Stimulated activated CD4-positive, alpha-beta T cell treated with anti-CD3 and anti-CD28 coated beads, Interleukin-2, amount 100 ng/mL, for 24 hours (primary cell): ENCODE measurements at places on chromosomes 1 and 21.

- DNase-seq: no peak
Measured at GRCh38 chr1:210447456-210448057, 118.9 kb downstream of the HHAT start.

GRCh38 chr1:149887456-149888246 lies 11.7 kb upstream of the BOLA1 start:
- peak; percentile 71 for DNase-seq

- DNase-seq: no peak
Measured at GRCh38 chr1:166193057-166193698, 26.4 kb upstream of the FAM78B start.

GRCh38 chr1:17875171-17875881 lies 120.2 kb downstream of the ACTL8 start:
- DNase-seq: no peak

DNA sequence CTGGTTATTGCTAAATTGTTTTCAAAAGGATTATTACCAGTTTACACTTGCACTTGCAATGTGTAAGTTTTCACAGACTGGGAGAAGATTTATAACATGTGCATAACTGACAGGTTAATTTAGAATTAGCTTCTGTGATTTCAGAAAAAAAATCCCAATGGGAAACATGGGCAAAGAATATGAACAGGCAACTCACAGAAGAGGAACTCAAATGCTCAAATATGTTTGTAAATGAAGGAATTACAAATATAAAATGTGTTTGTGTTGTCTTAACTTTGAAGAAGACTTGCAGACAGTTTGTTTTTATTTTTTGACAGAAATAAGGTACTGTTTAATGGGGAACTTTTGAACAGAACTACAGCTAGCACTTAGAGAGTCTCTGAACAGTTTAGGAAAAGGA lies 8.4 kb downstream of the TSEN15 start:
- no peak for DNase-seq

DNA sequence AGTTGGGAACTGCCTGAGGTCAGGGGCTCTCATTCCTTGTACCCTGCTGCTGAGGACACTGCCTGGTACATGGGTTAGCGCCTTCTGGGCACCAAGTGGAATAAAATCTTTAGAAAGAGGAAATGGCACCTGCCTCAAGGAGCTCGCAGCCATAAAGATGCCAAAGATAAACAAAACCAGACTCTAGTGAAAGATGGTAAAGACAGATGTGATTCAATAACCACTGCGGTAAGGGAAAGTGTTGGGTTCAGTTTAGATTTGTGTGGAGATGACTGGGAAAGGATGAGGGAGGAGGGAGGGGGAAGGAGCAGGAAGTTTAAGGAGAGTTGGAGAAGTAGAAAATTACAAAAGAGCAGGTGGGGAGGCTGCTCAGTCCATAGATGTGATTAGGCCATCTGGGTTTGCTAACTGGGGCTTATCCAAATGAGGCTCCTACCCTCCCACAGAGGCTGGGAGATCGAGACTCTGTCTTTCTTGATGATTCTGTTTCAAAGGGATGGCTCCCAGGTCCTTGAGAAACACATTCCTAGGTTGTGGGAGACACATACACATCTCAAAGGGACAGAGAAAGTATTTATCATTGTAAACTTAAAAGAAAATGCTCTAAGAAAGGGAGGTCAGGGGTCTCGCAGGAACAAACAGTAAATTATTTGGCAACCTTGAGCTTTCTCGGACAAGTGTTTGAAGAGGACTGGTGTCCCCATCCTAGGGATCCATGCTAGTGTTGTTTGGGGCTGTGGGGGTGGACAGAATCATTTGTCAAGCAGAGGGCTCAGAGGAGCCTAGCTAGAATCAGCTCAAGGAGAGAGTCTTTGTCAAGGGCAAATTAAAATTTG lies 65.7 kb upstream of the MORC3 start:
- DNase-seq: no peak

DNA sequence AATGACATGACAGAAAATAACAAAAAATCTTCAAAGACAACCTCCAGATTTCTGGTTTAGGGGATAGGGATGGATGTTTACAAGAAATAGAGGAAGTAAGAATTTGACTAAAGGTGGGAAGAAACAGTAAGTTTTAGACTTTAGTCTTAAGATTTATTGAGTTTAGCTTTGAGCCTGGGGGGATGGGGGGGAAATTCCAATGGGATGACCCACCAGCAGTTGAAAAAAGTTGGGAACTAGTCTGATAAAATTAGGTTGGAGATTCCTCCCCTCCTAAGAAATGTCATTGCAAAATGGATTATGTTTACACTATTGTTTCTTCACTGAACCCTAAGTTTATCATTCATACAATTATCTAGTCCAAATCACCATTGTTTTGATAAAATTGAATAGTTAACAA lies 28.4 kb downstream of the WDR26 start:
- no peak for DNase-seq

DNA sequence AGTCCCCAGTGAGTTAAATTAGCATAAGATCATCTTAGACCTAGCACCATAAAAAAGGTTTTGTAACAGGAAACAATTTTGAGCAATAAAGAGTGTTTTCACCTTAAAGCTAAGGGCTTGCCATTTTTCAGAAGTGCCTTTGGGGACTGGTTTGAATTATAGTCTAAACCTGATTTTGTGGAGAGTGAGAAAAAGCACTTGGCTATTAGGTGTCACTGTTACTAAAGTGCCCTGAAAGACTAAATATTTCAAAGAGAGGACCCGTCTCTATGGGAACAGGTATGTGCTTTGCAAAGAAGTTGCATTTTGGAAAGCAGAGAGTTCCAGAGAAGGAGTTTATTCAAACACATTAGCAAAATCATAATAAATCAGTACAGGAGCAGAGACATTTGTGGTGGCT lies 9.1 kb downstream of the NTNG1 start:
- DNase-seq: no peak

DNA sequence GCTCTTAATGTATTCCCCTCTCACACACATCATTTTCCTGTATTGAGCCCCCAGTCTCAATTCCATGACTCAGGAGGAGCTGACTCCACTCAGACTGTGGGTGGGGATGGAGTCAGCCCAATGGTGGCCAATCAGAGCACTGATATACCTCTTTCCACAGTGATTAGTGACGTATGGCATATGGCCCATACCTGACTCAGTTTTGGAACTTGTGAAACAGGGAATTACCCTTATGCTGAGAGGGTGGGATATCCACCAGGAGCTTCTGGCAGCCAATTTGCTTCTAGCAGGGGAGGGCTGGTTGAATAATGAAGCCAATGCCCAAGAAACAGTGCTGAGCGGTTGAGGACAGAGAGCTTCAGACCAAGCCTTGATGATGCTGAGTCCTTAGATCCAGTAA lies 86.4 kb upstream of the SPATA6 start:
- DNase-seq: no peak

DNA sequence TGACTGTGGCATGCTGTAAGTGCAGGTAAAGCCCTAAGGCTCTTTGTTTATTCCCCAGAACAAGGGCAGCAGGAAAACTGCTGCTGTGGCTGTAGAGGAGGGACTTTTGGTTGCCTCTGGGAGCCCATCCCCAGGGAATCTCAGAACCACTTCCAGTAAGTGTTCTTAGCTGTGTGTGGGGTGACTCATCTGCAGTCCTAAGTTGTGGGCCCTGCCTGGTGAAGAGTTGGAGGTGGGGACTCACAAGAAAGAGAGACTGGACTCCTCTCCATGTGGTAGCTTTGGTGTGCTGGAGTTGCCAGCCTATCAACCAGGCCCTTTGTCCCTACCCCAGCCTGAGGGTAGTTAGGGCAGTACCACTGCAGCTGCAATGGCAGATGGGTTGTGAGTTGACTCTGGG lies 24.0 kb upstream of the DENND1B start:
- DNase-seq: no peak

- no peak for DNase-seq
Measured at GRCh38 chr1:207418351-207418750, 35.8 kb upstream of the CR2 start.

DNA sequence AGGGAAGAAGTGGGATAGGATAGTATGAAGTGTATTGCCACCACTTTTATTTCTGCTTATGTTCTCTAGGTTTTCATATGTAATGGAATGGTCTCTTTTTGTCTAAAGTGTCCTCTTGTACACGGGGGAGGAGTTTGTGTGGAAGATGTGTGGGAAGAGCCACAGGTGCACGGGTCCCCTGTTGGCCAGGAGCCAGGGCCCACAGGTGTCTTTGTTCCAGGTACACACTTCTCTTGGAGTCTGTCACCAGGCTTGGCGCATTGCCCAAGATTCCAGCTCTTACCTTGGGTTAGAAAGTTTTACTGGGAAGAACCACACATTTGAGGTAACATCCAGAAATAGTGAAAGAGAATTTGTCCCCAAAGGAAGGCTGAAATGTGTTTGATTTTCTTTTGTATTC lies 10.5 kb downstream of the TENT5C start:
- no peak for DNase-seq

GRCh38 chr1:217137210-217137881 lies 414.1 kb upstream of the ESRRG start:
- DNase-seq: no peak

DNA sequence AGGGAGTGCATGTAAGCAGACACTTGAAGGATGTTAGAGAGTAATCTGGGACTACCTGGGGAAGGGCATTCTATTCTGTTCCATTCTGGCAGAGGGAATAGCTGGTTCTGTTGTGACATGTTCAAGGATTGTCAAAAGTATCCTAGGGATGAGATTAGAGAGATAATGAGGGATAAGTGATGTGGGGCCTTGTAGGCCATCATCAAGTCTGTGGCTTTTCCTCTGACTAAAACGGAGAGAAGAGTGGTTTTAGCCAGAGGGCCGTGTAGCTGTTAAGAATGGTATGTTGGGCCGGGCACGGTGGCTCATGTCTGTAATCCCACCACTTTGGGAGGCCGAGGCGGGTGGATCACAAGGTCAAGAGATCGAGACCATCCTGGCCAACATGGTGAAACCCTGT lies 23.6 kb downstream of the TGFB2 start:
- DNase-seq: no peak

GRCh38 chr1:173869021-173869359 lies 810 bp downstream of the ZBTB37 start:
- DNase-seq: no peak

DNA sequence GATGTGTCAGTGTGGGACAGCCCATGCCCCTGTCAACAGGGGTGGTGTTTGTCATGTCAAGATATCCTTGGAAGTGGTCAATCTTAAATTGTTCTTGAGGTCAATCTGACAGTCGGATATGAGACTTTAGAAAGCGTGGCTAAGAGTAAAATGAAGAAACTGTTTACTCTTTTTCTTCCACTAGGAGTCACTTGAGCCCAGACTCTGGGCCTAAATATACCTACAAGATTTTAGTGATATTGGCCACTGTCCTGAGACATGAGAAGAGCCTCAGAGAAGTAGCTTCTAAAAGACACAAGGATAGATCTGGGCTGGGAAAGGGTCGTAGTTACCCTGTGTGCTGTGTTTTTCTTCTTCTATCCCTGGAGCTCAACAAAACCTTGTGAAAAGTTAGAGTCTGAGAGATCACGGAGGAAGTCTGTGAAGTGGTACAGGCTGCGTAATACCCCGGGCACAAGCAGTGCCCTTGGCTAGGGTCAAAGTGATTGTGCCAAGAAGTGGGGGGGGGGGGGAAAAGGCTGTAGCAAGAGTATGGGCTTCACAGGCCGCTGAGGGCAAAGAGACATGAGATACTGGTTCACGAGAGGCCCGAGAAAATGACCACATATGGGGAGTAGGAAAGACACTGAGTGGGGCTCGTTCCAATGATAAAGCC lies 355.2 kb upstream of the GREM2 start:
- DNase-seq: no peak

DNA sequence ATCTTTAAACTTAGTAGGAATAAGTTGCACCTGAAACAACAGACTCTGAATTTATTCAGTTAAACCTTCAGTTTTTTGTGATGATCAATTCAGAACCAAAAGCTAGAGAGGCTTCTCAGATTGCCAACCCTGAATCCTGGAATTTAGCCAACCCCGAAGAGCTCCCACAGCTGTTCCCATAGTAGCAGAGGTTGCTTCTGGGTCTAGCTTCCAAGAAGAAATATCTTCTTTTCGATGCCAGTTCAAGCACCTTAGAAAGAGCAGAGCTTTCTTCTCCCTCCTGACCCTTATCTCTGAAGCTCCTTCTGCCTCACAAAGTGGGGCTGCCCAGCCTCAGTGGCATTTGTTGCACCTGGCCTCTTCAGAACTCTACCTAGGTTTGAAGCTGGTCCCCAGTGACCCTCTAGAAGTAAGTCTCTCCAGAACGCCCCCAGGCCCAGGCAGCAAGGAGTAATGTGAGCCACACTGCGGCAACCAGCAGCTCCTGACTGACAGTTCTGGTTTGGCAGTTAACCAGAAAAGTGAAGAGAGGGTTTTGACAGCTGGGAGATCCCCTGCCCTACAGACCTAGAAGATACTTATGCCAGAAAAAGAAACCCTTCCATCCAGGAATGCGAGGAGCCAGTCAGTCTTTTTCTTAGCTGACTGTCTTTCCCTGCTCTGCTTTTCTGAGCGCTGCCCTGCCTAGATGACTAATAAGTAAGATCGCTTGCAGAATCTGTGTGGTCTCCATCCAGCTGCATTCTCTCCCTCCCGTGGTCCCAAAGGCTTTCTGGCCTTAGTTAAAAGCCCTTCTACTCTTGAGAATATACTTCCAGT lies 165.9 kb downstream of the ADGRL4 start:
- DNase-seq: no peak

GRCh38 chr21:46544003-46544402 lies 60.9 kb downstream of the S100B start:
- DNase-seq: no peak

GRCh38 chr1:21397813-21398188 lies 42.1 kb upstream of the NBPF3 start:
- DNase-seq: peak; percentile 21

DNA sequence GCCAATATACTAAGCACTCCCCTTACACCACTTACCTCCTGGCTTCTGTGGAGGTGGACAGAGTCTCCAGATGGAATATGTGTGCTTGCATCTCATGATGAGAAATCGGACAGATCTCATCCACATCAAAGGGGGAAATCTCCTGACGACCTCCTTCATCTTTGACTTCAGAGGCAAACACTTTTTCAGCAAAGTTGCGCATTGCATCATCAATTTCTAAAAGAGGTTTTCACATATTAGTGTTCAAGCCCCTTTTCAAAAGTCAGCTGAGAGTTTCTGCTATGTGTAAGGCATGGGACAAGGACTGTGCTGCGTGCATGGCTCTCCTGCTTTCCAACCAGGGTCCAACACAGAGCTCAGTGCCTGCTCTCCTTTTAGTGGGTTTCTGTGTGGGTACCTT lies 6.8 kb downstream of the AMPD1 start:
- DNase-seq: no peak

DNA sequence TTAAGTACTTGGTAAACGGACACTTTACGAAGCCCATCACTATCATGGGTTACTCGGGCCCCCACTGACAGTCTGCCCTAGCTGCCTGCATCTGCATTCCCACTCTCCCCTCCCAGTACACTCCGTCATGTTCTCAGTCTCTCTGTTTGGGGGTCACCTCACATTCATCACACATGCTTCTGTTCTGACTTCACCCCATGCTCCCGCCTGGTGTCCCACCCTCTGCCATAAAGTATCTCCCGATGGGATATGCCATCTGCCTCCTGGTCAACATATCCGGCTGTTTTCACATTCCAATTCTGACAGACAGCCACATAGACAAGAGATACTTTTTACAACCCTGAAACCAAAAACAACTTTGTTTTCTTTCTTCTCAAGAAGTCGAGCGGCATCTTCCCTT lies 1.0 kb downstream of the OLFML2B start:
- DNase-seq: no peak
